Foreskin fibroblast (primary cell): ENCODE measurements at places on chromosomes 13 and 19.

DNA sequence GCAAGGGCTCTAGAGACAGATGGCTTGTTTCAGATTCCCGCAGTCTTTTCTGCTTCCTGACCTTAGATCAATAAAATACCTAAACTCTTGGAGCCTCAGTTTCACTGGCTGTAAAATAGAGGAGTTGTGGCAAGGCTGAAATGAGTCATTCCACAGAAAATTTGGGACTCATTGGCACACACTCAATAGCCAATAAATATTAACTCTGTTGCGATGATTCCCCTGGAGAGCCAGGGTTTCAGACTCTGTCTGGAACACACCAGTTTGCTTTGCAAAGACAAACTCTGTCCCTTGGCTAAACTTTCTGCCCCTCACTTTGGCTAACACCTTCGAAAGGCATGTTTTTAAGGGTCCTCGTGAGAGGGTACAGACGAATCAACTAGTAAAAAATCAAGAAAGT is 18.1 kb upstream of the UBE2L5 start:
- no peak for DNase-seq

DNA sequence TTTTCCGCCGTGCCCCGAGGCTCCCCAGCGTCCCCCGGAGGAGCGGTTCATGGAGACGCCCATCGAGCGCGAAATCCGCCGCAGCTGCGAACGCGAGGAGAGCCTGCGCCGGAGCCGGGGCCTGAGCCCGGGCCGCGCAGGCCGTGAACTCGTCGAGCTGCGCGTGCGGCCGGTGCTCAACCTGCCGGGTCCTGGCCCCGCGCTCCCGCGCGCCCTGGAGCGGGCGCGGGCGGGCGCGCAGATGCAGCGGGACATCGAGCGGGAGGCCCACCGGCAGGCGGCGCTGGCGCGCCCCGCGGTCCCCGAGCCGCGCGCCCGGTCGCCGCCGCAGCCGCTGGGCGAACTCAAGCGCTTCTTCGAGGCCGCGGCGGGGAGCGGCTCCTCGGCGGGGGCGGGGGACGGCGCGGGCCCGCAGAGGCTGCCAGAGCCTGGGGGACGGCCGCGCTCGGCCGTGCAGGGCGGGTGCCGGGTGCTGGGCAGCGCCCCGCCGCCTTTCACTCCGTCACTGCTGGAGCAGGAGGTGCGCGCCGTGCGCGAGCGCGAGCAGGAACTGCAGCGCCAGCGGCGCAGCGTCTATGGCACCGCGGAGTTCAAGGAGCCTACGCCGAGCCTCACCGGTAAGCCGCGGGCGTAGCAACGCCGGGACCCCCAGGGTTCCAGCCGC is 807 bp downstream of the MISP3 start:
- peak; percentile 93 for DNase-seq

- DNase-seq: no peak
Observed at GRCh38 chr13:73173279-73173811, 114.5 kb downstream of the KLF5 start.

DNA sequence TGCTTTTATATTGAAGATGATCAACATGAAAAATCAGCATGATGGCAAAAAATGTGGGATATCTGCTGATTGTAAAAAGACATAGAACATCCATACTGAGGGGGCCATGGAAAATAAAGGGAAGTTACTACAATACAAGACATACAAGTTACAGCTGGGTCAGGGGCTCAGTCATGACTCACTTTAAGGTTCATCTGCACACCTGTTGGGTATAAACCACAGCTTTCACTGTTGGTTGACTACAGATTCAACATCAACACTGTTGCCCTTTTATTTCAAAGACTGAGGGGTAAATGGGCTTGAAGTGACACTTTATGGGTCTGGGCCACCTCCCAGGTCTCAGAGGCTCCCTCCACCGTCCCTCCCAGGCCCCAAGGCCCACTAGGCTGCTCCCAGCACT is 98.1 kb upstream of the IRS2 start:
- no peak for DNase-seq

DNA sequence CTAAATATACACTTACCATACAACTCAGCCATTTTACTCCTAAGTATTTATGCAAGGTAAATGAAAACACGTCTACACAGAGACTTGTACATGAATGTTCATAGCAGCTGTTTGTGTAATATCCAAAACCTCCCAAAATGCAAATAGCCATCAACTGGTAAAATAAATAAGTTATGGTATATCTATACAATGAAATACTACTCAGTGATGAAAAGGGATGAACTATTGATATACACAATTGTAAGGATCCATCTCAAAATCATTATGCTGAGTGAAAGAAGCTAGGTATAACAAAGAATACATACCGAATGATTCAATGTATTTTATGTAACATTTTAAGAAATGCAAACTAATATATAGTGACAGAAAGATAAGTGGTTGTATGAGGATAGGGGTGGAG is 149.8 kb upstream of the TNFSF11 start:
- DNase-seq: no peak

DNA sequence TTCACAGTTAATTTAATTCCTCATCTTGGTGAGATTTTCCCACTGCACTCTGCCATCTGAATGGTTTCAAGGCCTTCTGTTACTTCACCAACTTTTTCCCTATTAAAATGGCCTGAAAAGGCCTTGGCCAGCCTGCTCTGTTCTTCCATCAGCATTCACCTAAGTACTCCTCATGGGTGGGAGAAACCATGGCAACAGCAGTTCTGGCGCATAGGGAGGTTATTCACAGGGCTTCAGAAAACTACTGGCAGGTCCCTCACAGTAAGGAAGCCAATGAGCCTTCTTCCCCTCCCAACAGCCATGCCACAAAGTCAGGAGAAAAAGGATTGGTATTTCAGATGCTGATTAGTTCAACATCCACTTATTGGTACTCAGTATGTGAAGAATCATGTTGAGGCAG is 17.2 kb upstream of the GJB2 start:
- DNase-seq: no peak

DNA sequence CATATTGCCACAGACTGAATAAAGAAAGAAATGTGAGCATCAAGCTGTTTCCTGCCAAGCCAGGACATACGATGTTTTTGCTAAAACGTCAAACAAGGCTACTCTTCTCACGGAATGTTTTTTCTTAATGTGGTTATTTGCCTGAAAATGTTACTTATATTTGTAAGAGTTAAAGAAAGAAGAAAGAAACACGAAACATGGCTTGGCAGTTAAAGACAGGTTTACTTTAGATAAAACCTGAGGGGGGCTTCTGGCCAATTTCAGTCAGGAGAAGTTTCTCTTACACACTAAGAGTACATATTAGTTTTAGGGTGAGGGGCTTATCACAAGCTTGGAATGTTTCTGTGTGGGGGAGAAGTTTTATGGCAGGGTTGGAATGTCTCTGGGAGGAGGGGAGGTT is 4.4 kb upstream of the OR10H4 start:
- no peak for DNase-seq

GRCh38 chr13:42707048-42707447 is 74.3 kb upstream of the FAM216B start:
- DNase-seq: peak; percentile 41

DNA sequence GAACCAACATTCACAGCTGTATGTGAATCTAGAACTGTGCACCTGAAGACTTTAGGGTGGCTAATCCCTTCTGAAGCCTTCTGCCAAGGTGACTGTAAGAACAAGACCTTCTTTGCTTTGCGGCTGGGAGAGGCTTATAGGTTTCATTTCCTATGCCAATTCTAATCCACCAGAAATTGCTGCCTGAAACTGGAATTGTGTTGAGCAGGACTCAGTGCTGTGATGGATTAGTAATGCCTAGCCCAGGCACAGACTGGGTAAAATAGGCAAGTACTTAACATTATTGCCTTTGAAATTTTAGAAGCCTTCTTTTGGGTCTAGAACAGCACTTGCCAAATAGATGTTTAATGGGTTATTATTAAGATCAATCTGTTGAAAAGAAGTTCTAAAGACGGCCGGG is 11.5 kb downstream of the SLC25A23 start:
- no peak for DNase-seq

DNA sequence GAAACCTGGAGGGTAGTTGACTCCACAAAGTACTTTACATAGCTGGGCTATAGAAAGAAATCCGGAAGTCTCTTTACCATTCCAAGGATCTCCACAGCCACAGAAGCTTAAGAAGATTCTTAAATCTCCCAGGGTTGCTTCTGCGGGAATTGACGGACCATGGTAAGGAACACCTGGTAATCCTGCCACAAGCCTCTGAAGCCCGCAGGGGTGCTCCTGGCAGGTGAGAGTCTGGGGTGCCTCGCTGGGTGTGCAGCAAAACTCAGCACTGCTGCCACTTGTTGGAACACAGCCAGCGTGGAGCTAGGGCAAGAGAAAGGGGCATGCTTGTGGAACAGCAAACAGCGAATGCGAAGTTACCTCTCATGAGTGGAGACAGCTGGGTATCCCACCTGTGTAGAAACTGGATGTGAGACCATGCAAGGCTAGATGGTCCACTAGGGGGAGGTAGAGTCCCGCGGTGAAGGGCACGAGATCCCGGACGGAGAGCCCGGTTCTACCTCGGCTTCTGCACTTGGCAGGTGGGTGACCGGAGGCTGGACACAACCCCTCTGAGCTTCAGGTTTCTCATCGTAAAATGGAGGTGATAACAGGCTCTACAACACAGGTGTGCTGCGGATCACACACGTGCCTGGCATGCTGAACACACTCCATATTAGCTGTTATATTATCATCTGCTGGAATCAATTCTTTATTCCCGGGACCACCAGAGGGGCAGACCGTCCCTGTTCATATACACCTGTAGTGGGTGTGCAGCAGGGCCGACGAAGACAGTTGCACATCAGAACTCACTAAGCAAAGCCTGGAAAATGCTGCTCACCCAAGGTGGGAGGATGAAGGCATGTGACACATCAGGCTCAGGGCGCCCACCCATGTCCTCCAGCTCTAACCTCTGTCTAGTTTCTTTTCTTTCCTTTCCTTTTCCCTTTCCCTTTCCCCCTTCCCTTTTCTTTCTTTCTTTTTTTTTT is 24.1 kb upstream of the UBAC2 start:
- DNase-seq: peak; percentile 29

GRCh38 chr13:43994999-43995859 is 115.5 kb downstream of the LACC1 start:
- no peak for DNase-seq

GRCh38 chr13:74158571-74159352 is 24.6 kb upstream of the KLF12 start:
- DNase-seq: no peak

DNA sequence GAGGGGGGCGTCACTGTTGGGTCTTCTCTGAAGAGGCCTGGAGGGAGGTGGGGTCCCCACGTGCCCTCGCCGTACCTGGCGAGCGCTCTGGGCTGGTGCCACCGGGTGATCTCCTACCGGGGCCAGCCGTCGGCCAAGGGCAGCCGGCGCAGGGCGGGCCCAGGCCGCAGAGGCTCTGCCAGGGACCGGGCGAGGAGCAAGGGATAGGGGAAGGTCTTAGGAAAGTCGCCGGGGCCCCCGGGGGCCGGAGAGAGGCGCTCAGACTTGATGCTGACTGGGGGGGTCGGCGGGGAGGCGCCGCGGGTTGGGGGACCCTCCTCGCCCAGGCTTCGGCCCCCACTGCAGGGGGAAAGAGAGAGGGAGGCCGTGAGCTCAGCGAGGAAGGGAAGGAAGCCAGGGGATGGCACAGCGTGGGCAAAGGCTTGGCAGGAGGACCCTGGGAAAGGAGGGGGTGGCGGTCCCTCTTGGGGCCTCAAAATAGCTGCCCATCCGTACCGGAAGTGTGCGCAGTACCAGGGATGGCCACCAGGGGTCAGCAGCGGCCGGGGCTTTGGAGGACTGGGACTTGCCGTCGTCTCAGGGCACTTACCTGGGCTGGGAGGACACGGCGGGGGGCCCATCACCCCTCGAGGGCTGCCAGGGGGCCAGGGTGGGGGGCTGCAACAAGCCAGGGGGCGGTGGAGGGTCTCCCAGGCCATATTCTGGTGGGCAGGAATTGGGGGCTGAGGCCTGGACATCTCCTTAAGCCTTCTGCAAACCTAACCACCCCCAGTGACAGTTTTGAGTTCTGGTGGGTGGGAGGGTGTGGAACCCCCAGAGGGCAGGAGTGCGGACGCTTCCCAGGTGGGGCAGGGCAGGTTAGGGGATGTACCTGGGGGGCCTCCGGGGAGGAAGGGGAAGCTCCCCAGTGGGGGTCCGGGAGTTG is 7.7 kb upstream of the TMEM161A start:
- DNase-seq: peak; percentile 73

DNA sequence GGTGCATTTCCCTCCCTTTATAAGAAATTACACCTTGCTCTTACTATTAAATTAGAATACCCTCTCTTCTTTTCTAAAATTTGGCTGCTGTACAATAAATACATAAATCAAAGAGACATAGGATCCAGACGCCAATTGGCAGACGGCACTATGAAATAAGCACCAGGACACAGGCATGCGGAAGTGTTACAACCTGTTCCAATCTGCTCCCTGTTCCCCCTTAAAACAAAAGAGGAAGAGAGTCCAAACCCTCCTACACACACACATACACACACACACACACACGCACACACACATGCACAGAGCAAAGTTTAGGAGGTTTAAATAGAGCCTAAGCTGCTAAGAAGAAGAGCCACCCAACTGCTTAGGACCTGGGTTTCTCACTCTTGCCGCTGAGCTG is 75.6 kb upstream of the ZNF507 start:
- no peak for DNase-seq

DNA sequence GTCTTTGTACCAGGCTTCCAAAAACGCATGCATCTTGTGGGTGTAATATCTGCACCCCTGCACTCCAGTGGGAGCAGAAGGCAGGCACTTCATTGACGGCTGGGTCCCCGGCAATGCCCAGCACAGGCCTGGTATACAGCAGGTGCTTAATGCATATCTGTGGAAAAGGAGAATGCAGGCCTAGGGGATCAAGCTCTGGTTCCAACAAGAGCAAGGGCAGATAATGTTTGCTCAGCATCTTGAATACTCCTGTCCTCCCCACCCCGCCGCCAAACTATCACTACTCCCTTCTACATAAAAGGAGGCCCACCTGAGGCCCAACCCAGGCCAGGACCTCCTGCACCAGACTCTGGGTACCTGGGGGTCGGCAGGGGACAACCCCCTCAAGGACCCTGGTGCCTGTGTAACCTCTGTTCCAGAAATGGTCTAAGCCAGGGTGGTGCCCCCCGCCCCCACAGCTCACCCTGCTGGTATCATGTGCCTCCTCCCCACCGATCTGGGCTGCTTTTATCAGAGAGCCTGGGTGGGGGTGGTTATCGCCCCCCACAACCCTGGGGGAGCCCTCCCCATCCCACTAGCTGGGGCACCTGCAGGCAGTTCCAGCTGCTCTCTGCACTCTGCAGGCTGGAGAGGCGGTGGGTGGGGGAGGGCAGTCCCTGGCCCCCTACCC is 4.8 kb downstream of the KLF16 start:
- DNase-seq: no peak

DNA sequence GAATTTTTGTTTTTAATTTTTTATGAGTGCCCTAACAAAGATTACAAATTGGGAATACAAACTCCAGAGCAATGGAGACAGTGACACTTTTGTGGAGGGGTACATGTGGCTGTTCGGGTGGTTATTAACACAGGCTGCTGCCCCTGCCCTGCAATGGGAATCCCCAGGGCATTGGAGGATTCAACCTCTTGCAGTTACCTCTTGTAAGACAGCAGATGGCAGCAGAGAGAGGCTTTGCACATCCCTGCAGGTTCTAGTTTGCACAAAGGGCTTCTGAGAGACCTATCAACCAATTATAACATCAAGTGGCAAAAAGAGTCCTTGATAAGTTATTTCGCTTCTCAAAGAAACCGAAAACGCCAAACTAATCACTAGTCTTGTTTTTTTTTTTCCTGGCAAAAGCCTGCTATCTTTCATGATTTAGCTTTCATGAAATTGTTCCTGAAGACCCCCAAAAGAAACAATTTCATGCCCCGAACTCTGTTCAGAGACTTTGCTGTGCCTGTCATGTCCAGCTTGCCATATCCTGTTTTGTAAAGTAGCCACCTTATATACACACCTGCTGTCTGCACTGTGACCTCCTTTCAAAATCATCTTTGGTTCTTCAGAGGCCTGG is 10.4 kb downstream of the GJB2 start:
- peak; percentile 82 for DNase-seq

GRCh38 chr13:27496536-27497273 is 46.3 kb upstream of the MTIF3 start:
- no peak for DNase-seq
